HCT116 (cell line): ENCODE measurements at places on chromosomes 6 and 20. TPM values are rescaled to one million over a fixed set of nuclear protein-coding genes. Genes with fewer than 3 reads are reported as not detected.

DNA sequence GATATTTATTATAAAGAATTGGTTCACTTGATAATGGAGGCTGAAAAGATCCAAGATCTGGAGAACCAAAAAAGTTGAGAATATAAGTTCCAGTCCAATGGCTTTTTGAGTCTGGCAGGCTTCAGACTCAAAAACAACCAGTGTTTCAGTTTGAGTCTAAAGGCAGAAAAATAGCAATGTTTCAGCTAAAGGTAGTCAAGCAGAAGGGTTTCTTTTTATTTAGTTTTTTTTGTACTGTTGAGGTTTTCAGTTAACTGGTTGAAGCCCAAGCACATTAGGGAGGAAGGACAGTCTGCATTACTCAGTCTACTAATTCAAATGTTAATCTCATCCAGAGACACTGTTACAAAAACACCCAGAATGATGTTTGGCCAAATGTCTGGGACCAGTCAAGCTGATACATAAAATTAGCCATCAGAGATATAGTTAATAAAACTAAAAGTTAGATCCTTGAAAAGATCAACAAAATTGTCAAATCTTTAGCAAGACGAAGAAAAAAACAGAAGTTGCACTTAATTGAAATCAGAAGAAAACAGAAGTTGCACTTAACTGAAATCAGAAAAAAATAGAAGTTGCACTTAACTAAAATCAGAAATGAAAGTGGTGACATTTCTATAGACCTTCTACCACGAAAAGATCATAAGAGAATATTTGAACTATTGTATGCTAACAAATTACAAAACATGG is 980.3 kb upstream of the FLRT3 start:
- no peak for DNase-seq
- no peaks in the 10 kb centered on the region for H3K4me1 ChIP-seq
- H3K27me3 ChIP-seq = no peaks in the 10 kb centered on the region
- H3K27ac ChIP-seq = no peak overlapping the region

GRCh38 chr6:117463762-117464665 is 18.5 kb upstream of the DCBLD1 start:
- H3K4me3 ChIP-seq = no peak overlapping the region
- H3K27ac ChIP-seq = no peak overlapping the region
- H3K27me3 ChIP-seq = no peaks in the 10 kb centered on the region
- H3K4me1 ChIP-seq = peaks cover 14% of the 10 kb centered on the region

GRCh38 chr20:25280051-25280573 is 32.2 kb downstream of the PYGB start:
- H3K4me3 ChIP-seq = no peak overlapping the region
- no peaks in the 10 kb centered on the region for H3K4me1 ChIP-seq
- DNase-seq = no peak
- H3K27me3 ChIP-seq = no peaks in the 10 kb centered on the region

SPEF1 gene
- total RNA-seq = 0.93 TPM

DNA sequence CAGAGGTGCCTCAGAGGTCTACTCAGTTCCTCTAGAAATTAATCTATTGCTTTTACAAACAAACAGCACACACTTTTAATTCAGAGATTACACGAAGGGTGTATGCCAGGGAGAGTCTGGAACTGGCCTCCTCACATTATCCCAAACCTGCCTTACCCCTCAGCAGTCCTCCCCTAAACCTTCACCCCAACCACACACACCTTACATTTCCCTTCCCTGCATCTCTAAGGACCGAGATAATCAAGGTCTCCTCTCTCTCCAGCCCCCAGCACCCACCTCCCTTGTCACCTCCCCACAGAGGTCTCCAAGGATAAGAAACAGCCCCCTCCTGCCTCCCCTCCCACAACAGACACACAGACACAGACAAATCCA is 6.1 kb downstream of the HLA-DRB1 start:
- no peak overlapping the region for H3K4me3 ChIP-seq
- H3K27me3 ChIP-seq = no peaks in the 10 kb centered on the region
- H3K4me1 ChIP-seq = no peaks in the 10 kb centered on the region
- no peaks in the 10 kb centered on the region for H3K36me3 ChIP-seq
- DNase-seq = no peak

DNA sequence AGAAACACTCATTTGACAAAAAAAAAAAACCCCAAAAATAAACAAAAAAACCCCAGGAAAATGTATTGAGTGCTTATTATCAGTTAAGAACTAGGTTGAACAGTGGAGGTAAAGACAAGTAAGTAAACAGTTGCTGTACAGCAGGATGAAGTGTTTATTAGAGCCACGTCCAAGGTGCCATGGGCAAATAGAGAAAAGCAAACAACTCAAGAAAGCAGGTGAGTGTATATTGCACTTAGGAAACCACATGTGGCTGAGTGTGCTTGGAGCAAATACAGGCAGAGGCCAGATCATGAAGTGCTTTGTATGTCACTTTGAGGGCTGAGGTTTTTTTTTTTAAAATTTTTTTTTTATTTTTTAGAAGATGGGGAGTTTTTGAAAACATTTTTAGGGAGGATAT is 98.3 kb downstream of the MACROD2 start:
- H3K4me3 ChIP-seq = no peak overlapping the region
- H3K36me3 ChIP-seq = no peaks in the 10 kb centered on the region
- no peak for DNase-seq
- no peak overlapping the region for H3K27ac ChIP-seq
- H3K27me3 ChIP-seq = no peaks in the 10 kb centered on the region

GRCh38 chr20:22411627-22412450 is 172.5 kb downstream of the FOXA2 start:
- H3K4me1 ChIP-seq = no peaks in the 10 kb centered on the region
- no peak for DNase-seq
- no peaks in the 10 kb centered on the region for H3K27me3 ChIP-seq
- no peaks in the 10 kb centered on the region for H3K36me3 ChIP-seq

RIMS1 gene
- not detected for total RNA-seq

DDO gene
- not detected for total RNA-seq
